ENCODE measurements at places on chromosomes 3 and 15. TPM values are rescaled to one million over a fixed set of nuclear protein-coding genes. Genes with fewer than 3 reads are reported as not detected.

DNA sequence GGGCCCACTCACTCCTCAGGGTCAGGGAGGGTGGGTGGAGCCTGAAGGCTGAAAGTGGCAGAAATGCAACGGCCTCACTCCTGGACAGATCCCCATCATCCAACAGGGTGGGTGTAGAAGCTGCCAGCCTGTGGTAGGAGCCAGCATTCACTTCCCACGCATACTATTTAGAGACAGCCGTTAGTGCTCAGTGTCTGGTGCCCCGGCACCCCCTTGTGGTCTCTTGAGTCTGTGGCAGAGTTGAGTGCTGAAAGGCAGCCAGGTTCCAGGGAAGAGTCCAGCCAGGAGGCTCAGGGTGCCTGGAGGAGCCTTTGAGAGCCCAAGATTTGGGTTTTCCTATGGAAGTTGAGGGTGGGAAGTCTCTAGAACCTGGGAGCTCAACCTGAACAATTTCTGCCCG is 2.1 kb upstream of the GNAT1 start:
- DNase-seq, result peak; percentile 23

- DNase-seq, result no peak
These were observed 113.0 kb upstream of the PFN2 start for GRCh38 chr3:150083655-150084042.

DNA sequence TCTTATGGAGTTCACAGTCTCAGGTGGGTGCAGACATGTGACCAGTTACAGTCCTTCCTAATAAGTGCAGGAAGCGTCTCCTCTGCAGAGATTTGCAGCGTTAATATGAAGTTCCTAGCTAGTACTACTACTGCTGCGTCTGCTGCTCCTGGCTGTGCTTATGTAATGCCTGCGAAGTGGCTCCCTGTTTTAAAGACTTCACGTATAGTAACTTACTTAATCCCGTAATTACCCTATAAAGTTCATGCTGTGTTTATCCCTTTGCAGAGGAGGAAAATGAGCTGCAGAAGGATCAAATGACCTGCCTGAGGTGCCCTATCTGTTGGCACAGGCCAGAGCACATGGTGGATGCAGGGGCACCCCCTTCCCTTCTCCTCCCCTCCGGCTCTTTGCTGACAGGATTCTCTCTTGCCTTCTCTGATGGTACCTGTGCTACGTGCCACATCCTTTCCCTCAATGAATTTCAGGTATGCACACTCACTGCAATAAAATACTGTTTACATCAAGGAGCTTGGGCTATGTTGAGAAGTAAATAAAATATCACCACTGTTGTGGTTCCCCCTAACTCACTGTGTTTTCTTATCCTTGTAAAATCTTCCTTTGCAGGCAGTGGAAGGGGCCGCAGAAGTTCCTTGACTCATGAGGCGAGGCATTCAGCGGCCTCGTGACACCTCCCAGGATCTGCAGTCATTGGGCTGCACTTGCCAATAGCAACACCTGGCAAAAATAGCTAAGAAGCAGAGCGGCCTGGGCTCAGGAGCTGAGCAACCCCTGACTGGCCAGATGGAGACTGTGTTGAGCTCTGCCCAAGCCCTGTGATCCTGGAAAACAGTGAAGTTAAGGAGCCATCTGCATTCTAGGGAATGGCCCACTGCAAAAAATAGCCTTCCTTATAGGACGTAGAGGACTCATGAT is 188.9 kb upstream of the ATP10A start:
- no peak for DNase-seq

DNA sequence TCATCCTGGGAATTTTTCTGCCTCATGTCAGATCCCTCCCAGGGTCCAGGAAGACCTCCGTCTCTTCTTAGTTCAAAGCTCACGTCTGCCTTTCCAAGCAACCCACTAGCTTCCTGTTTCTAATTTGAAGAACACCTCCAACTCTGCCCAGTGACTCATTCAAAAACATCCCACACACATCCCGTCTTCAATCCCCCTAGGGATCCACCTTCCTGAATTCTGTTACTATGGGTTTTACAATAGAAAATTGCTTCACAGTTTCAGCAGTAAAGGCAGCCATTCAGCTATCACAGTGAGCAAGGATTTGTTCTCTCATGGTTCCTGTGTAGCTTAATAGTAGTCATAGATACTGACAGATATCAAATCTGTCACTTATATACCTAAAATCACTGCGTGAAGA is 308.3 kb upstream of the CCDC54 start:
- DNase-seq, result no peak

DNA sequence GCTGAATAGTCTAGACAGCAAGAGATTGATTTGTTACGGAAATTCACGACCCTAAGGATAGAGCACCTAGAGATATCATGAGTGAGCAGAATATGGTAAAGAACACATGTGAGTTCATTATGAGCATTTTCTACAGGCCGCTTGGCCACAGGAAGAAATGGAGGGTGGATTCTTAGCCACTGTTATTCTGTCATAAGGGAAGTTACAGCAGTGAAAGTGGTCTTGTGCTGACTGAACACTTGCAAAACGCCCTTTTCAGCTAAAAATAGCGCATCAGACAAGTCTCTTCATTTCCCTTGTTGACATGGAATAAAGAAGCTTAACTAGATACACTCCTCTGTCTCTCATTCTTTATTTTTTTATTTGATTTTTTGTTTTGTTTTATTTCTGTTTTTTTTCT is 19.8 kb downstream of the DGKG start:
- DNase-seq, result peak; percentile 71

DNA sequence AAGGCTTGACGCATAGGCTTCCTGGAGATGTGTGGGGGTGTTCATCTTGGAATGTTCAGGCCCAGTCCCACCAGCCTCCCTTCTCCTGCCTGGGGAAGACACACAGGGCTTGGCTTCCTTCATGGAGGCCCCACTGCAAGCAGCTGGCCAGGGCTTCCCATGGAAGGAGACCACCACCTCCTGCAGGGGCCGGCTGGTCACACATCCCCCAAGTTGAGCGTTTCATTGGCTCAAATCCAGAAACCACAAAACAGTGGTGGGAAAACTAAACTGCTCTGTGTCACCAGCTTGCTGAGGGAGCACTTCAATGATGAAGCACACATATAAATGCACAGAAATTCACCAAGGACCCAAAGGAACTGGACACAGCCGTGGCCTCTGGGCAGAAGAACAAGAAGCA is 8.3 kb downstream of the IQSEC1 start:
- DNase-seq, result no peak

GRCh38 chr3:32571192-32571485 is 481 bp upstream of the DYNC1LI1 start:
- no peak for DNase-seq

GRCh38 chr15:48017747-48018146 is 103.0 kb upstream of the SLC24A5 start:
- no peak for DNase-seq

DNA sequence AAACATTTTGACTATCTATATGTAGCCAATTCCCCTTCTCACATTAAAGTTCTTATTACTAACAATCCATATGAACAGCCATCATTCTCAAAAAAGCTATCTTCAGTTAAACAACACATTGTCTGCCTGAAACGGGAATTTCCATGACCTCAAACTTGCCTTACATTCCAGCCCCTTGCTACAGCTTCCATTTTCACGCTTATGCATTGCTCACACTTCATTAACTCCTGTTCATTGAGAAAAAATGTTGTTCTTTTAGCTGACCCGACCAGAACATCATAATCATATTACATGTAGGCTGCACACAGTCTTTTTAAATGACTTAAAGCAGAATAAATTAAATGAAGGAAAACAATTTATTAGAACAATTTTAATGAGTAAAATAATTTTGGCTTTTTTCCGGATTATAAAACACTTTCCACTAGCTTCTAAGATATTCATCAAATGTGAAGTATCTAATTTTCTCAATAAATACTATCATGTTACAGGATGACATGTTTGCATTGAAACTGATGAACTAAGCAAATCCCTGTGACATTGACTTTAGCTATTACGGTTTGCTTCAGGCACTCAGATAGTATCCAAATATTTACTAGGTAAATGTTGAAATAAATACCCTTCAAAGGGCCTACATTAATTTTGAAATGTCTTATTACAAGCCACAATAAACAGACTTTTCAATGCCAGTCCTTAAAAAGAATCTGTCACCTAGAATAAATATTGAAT is 49.9 kb downstream of the P3H2 start:
- DNase-seq, result no peak

RFX7 gene
- polyA plus RNA-seq, result 1.0 TPM

HAUS2 gene
- polyA plus RNA-seq, result 15.9 TPM

All from CD14-positive monocyte (primary cell).